ENCODE measurements at places on chromosomes 1 and 21. TPM values are rescaled to one million over a fixed set of nuclear protein-coding genes. Genes with fewer than 3 reads are reported as not detected.

SRGAP2B gene
- polyA plus RNA-seq = 29.0 TPM

REN gene
- not detected for polyA plus RNA-seq

LRRC3 gene
- polyA plus RNA-seq = 4.2 TPM

OLIG2 gene
- not detected for polyA plus RNA-seq

SH2D2A gene
- 0.46 TPM for polyA plus RNA-seq

FNDC10 gene
- polyA plus RNA-seq = 1.8 TPM

TRIM17 gene
- 3.8 TPM for polyA plus RNA-seq

INSRR gene
- 0.12 TPM for polyA plus RNA-seq

GRCh38 chr21:32817208-32817607, 45.7 kb upstream of the PAXBP1 start:
- DNase-seq = no peak

GRCh38 chr21:35275776-35276175, 226.7 kb upstream of the RUNX1 start:
- DNase-seq = no peak

DNA sequence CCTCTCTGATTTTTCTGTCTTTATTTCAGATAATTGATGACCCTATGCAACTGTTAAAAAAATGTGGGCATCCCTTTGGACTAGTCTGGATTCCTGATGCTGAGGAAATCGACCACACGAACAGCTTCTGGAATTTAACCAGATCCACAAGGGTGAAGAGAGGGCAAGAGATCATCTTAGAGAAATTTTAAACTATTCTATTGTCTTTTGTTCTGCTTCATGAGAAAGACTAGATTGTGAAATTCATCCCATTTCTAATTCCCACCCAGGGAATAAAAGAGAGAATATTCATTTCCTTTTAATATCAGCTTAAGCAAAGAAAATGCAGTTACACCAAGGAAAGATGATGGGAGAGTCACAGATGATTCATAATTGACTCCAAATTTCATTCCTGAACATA, 71.8 kb downstream of the DUSP10 start:
- no peak for DNase-seq

DNA sequence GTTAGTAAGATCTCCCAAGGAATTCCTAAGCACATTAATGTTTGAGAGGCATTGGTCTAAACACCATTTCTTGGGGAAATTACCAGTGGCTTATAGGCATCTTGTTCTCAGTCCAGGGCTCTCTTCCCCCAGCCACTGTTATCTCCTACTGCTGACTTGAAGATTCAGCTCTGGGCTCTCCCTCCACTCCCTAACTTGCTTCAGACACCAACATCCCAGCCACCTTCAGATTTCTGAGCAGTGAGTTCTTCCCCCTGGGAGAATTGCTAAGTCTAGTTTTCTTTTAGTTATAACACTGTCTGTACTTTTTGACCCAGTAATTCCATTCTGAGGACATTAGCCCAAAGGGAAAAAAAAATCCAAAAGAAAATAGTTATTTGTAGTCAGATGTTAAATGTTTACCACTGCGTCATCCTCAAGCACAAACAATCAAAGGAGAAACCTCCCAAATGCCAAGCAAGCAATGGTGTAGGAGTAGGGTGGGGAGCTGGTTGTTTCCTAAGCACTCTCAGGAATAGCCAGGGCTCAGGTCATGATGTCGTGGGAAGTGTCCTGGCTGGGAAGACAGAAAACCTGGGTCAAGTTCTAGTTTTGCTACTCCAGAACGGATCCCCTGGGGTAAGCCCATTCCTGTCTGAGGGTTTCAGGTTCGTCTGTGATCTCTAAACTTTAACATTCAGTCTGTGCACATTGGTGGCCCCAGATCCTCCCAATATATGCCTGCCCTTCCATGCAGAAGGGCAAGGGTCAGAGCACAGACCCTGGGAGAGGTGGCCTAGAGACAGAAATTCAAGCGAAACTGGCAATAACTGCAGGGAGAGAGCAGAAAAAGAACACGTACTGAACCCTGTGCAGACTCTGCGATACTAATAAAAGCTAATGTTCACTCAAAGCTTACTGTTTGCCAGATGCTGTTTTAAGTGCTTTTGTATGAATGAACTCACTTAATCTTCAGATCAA, 191.1 kb upstream of the FGGY start:
- DNase-seq = no peak

DNA sequence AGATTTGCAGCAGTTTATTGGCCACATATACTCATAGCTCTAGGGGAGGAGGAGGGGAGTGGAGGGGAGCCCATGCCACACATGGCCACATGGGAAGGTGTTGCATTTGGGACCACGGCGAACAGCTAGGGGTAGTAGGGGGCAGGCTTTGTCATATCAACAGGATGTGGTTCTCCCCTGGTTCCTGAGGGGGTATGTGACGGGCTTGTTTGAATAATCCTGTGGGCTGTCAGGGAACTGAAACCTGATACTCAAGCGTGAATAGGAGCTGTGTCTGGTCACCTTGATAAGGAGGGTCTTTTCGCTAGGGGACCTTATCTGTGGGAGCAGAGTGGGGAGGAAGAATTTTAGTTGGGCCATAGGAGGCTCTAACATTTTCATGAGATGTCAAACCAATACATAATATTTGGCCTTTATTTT, 264.7 kb downstream of the CTH start:
- no peak for DNase-seq

GRCh38 chr1:230611128-230611877, 31.0 kb upstream of the COG2 start:
- no peak for DNase-seq

DNA sequence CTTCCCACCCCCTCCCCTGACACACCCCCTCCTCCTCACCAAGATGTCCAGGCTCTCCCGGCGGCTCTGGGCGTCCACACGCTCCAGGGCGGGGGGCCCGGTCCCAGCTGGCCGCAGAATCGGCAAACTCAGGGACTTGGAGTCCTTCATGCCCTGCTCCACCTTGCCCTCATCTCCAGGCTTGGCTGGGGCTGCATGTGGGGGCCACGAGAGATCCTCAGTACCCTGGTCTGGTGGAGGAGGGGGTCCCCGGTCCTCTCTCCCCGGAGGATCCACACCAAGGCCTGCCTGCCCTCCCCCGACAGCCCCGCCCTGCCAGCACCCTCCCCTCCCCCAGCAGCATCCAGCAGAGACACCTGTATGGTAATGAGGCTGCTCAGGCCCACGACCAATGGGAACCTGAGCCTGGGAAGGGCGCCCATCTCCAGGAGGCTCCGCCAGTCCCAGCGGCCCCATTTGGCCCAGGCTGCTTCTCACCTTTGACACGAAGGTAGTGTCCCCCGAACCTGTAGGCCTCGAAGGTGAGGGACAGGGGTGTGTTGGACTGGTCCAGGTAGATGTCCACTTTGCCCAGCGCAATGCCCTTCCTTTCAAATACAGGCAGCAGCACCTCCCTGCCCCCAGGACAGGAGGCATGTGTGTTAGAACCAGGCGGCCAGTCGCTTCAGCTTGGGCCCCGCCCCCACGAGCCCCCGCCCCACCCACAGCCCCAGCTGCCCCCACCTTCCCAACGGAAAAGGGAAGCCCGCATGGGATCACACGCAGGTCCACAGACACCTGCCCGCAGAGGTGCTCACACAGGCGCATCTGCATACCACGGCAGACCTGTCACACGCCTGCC, 8.2 kb upstream of the TNFRSF25 start:
- no peak for DNase-seq

- no peak for DNase-seq
Measured at GRCh38 chr1:189782295-189782694, 695.4 kb downstream of the BRINP3 start.

DNA sequence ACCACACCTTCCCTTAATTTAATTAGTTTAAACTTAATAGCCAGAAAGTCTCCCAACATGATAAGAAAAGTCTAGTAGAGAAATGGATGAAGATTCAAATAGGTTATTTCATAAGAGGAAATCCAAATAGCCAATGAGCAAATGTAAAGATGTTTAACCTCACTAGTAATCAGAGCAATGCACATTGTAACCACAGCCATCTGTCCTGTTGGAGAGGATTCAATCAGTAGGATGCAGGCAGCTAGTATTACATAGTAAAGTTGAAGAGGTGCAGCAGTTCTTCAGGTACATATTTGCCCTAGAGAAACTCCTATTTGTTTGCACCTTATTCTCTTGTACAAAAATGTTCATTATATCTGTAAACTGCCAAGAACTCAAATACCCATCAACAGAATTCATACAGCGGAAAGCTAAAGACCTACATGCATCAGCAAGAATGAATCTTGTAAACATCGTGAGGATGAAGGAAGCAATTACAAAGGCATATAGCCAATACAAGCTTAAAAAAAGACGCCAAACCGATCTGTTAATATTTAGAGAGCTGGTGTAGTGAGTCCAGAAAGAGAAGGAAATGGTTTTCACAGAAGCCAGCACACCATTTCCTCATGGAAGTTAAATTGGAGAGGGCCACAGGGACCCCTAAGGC, 27.9 kb downstream of the DIP2A start:
- DNase-seq = peak; percentile 21

DNA sequence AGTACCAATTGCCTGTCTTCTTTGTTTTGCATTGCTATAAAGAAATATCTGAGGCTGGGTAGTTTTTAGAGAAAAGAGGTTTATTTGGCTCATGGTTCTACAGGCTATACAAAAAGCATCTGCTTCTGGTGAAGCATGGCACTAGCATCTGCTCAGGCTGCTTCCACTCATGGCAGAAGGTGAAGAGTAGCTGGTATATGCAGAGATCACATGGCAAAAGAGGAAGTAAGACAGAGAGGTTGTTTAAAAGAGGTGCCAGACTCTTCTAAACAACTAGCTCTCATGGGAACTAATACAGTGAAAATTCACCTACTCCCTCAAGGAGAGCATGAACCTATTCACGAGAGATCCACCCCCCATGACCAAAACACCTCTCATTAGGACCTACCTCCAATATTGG, 56.7 kb upstream of the GUCA2B start:
- DNase-seq = no peak

DNA sequence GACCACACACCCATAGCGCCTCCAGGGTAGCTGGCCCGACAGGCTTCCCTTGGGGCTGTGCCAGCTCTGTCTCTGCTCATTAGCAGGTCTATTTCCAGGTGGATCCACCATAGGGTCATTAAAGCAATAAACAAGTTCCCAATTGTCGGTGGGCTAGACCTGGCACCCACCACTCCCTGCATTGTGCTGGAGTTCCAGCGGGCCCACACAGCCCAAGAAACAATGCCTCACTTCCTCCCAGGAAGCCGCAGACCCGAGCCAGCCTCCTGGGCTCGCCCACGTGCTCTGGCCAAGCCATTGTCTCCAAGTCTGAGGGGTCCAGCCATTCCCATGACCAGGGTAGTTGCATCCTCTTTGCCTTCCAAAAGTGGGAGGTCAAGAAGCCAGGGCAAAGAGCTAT, 27.5 kb upstream of the SOX13 start:
- no peak for DNase-seq

- DNase-seq = no peak
Measured at GRCh38 chr1:155000411-155000725, 2.2 kb upstream of the ZBTB7B start.

- no peak for DNase-seq
Measured at GRCh38 chr1:28354121-28354520, 15.4 kb upstream of the PHACTR4 start.

DNA sequence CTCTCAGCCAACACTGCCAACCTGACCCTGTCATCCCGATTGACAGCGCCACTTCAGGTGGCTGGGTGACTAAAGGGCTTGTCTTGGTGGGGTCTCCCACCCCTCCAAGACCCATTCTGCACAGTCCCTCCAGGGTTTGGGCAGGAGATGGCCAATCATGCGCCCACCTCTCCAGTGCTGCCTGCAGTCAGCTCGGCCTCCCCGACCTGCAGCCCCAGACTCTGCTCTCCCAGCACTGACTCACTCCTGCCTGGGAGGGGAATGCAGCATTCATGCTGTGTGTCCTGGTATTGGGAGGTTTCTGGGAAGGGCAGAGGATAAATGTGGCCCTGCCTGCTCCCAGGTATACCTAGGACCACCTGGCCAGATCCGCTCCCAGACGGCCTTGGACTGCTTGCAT, 9.7 kb downstream of the TMEM81 start:
- no peak for DNase-seq

DNA sequence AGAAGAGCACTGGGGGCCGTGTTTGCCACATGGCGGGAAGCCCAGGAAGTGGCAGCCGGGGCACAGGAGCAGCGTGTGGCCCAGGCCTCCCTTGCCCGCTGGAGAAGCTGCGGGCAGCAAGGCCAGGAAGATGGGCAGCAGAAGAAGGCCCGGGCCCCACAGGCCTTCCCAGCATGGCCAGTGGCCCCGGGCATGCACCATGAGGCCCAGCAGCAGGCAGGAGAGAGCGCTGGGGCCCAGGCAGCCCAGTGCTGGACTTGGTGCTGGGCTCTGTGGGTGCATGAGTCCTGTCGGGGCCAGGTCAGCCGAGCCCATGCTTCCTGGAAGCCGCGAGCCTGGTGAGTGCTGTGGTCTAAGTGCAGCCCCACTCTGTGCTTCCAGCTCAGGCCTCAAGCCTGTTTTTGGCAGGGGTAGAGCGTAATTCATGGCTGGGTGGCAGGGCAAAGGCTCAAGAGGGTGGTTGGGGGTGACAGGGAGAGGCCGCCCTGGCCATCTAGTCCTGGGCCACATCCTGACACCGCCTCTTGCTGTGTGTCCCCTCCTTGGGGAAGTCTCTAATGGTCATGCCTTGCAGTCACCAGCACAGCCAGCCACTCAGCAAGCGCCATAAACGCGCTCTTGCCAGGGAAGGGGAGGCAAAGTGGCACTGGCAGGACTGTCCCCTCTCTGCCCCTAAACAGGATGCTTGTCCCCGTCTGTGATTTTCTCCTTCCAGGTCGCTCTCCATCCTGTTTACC, 21.3 kb downstream of the MTHFR start:
- no peak for DNase-seq

DNA sequence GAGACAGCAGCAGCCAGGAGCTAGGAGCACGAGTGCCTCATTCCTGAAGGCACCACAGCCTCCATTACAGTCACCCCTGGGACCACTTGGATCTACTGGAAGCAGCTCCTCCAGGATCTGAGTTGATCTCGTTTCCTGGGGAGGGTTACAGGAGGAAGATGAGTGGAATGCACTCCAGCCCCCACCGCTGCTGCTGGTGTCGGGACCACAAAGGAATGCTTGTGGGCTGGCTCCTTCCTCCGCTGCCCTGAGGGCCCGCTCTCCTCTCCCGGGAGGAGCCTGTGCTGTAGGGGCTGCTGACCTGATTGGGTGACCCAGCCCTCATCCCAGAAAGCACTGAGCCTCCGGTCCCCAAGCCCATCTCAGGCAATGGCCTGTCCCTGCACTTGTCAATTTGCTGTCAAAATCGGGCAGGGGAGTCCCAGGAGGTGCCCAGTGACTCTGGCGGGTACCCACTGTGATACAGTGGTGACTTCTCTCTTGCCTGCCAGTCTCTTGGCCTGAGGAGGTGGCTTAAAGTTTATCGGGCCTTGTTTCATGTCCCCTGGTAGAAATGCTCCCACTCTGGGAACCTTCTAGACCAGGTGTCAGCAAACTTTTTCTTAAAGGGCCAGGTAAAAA, 23.1 kb downstream of the IL10RB start:
- DNase-seq = no peak

Measured in right lung (tissue), 10 donors.